ENCODE measurements at places on chromosomes 4 and X. TPM values are rescaled to one million over a fixed set of nuclear protein-coding genes. Genes with fewer than 3 reads are reported as not detected.

The NRK gene
- 1.8 TPM for total RNA-seq

The LONRF3 gene
- total RNA-seq, result 25.3 TPM

The FGF13 gene
- 43.5 TPM for total RNA-seq

The DOCK11 gene
- 1.6 TPM for total RNA-seq

The FGFBP1 gene
- total RNA-seq, result not detected

The HDAC8 gene
- 11.8 TPM for total RNA-seq

The BEX5 gene
- not detected for total RNA-seq

Measured in psoas muscle (tissue), 8 donors.